ENCODE measurements at places on chromosomes 1 and 21.
A peak's percentile ranks its signal among the peaks of the same experiment; 100 is the strongest.

DNA sequence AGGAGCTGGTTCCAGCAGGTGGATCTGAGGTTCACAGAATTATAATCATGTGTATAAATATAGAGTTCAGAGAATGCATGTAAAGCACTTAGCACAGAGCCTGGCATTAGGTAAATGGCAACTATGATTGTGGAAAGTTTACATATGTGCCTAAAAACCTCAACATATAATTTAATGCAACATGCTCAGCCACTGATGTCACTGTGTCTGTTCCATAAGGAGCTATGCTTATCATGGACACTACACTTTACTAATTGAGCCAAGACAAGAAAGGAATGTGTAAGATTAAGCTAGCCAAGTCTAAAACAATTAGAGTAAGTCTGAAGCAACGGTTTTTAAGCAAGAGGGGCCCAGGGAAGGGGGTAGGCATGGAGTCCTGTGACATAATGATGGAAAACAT lies 61.5 kb downstream of the GNG12 start:
- no peak for DNase-seq

DNA sequence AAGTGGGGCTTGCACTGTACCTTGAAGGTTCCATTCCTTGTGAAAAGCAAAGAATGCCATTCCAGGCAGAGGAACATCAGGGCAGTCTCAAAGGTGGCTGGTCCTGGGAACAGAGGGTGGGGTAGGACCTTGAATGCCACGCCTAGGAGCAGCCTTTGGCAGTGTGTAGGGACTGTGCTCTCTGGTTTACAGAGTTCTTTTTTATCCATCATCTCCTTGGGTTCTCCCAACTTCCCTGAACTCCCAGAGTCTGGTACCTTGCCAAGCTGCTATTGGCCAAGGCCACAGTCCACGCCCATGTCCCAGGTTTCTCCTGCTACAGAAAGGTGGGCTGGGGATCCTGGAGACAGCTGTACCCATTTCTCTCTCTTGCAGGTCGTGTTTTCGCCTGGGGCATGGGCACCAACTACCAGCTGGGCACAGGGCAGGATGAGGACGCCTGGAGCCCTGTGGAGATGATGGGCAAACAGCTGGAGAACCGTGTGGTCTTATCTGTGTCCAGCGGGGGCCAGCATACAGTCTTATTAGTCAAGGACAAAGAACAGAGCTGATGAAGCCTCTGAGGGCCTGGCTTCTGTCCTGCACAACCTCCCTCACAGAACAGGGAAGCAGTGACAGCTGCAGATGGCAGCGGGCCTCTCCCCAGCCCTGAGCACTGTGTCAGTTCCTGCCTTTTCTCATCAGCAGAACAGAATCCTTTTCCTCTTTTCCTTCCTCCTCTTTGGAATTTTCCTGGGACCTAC lies 15.3 kb upstream of the TRNAU1AP start:
- no peak for DNase-seq

DNA sequence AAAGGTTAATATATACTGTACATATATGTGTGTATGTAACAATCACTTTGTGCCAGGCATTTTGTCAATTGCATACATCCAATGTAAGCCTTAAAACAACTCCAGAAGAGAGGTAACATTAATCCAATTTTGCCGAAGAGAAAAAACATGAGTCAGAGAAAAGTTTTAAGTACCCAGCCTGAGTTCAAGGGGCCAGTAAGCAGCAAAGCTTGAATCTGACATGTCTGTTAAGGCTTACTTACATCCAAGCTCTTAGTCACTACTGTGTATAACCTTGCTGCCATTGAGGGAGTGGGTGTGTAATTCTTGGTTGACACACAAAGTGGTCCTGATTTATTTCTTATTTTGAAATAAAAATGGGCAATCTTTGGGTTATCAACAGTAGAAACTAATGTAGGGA lies 360.4 kb upstream of the LYPLAL1 start:
- no peak for DNase-seq

DNA sequence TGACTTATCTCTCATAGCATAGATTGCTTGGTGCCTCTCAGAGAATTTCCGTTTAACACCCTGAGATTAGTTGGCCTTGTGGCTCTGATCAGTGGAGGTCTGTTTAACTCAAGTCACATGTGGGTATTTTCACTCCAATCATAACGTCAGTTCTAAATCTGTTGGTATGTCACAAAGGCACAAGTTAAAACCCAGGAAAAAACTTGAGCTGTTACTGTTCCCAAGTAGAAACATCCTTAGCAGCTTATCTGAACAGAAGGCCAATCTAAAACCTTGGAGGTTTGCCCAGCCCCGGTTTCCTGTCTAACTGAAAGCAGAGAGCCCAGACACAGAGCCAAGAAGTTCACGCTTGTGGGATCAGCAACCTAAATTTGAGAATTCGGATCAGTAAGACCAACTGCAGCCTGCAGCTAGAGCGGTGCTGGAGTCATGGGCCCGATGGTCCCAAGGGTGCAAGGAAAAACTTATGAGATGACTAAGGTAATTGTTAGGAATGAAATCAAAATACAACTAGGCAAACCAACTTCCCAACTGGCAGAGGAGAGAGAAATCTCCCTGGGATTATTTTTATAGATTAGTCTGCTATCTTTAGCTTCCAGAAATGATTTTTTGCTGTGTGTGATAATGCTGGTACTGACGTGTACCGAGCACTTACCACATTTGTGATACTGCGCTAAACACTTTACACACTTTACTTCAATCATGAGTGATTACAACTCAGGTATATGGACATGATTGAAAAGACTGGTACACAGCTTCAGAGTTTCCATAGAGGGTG lies 90.2 kb upstream of the C1orf21 start:
- no peak for DNase-seq

GRCh38 chr1:25544819-25545218 lies 1.4 kb downstream of the LDLRAP1 start:
- DNase-seq: no peak

- DNase-seq: no peak
Measured at GRCh38 chr1:24175033-24175755, 11.9 kb downstream of the IFNLR1 start.

- DNase-seq: no peak
Measured at GRCh38 chr1:82598812-82599211, 798.1 kb downstream of the ADGRL2 start.

GRCh38 chr1:67726224-67726623 lies 41.2 kb downstream of the GADD45A start:
- DNase-seq: no peak

GRCh38 chr1:180670681-180671080 lies 38.9 kb downstream of the XPR1 start:
- DNase-seq: no peak

DNA sequence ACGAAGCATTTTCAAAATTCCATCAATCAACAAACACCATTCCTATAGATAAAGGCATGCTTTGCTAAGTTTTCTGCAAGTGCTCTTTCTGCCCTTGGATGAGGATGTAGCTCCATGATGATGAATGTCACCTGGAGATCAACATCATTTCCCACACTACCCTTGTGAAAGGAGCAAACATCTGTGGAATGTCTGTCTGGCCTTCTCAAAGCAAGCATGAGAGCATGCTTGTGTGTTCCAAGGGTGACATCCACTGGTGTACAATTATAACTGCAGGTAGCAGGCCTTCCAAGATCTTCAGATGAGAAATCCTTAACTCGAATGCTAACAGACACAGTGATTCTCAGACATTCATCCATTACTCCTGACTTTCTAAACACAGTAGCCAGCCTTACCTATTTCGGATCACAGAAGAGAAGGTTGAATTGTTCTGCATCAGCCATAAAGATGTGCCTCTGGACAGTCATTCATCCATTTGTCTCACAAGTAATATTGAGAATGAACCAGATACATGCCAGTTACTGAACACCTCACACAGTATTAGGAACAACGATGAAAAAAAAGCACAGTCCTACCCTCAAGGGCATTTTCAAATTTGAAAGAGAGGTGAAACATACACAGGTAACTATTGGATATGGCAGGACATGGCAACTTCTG lies 162.4 kb downstream of the TPR start:
- peak; percentile 96 for DNase-seq

GRCh38 chr1:4531842-4532241 lies 122.6 kb upstream of the AJAP1 start:
- no peak for DNase-seq

DNA sequence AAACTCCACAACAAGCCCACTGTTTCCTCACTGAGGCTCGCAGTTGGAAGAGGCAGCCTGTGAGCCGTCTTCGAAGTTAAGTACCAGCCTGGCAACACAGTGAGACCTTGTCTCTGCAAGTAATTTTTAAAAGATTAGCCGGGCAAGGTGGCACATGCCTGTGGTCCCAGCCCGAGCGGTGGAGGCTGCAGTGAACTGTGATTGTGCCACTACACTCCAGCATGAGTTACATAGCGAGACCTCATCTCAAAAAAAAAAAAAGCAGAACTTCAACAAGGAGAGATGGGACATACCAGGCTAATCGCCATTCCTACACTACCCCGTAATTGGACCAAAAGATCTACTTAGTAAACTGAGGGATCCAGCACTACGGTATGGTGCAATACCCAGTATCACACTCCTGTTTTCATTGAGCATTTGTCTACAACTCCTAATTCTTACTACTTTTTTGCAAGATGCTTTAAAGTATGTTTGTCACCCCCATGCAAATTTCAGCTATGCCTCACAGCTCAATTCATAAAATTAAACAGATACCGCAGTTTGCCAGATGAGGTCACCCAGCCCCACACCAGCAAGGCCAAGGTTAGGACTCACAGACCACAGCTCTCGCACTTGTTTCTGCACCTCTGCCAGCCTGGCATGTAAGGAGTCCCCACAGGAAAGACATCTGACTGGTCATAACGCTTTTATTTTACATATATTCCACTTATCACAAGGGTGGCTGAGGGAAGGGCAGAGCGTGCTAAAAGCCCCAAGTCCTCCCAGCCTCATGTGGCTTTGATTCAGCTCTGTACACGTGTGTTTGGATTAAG lies 21.0 kb downstream of the SDE2 start:
- no peak for DNase-seq

GRCh38 chr1:190250368-190250767 lies 227.3 kb downstream of the BRINP3 start:
- no peak for DNase-seq

DNA sequence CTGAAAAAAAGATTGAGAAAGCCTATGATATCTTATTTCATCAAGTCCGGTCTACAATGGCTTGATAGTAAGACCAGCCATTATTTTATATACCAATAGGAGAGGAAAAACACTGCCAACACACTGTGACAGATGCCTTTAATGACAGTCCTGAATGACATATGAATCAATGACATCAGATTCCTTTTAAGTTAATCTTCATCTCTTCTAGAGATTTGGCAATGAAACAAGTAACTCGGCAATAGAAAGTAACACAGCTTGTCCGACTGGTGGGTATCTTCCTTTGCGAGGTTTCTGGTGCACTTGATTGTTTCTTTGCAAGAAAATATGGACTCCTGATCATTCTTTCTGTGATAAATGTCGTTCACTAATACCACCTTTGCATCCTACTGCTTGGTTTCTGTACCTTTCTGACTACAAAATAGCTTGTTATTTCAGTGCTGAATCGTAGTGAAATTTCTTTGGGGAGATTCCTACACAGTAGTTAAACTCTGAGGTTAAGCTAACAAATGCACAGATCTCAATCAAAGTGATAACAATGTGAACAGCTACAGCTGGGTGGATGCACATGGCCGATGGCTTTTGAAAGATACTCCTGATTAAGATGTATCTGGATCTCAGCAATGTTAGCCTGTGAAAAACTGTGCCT lies 104.7 kb downstream of the MRPS6 start:
- DNase-seq: no peak

- no peak for DNase-seq
Measured at GRCh38 chr1:21911205-21912001, 25.7 kb downstream of the HSPG2 start.

DNA sequence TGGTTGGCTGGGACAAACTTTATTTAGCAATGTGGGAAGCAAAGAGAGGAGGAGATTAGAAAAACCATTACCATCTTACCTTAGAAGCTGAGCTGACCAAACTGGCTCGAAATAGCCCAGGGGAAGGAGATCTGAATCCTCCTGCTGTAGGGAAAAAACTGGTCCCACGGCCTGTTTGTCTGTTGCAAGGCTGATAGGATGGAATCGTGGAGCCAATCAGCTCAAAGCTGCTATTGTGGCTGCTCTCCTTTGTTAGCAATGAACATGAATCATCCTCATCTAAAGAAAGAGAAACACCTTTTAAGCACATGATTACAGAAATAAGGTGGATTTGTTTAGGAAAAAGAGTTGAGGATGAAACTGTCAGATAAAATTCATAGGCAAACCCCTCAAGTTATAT lies 21.5 kb downstream of the CLSPN start:
- DNase-seq: no peak

GRCh38 chr1:179217943-179218507 lies 11.5 kb downstream of the ABL2 start:
- no peak for DNase-seq

DNA sequence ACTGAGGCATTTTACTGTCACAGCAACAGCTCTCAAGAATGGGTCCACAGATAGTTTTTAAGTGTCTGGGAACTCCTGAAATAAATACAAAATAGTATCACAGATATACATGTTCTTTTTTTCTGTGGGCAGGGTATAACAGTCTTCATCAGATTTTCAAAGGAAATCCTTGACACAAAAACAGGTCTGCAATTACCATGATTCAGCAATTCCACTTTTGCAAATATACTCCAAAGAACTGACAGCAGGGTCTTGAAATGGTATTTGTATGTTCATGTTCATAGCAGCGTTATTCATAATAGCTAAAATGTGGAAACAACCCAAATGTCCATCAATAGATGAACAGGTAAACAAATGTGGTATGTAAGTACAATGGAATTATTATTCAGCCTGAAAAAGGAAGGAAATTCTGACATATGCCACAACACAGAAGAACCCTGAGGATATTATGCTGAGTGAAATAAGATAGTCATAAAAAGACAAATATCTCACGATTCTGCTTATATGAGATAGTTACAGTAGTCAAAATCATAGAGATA lies 85.0 kb downstream of the EPS15 start:
- no peak for DNase-seq

GRCh38 chr21:35484851-35485250 lies 435.7 kb upstream of the RUNX1 start:
- no peak for DNase-seq

- no peak for DNase-seq
Measured at GRCh38 chr1:207858806-207859205, 52.1 kb downstream of the CD34 start.

GRCh38 chr1:47621977-47622376 lies 184.1 kb downstream of the FOXD2 start:
- DNase-seq: no peak

GRCh38 chr1:186903374-186904136 lies 74.8 kb downstream of the PLA2G4A start:
- DNase-seq: no peak

DNA sequence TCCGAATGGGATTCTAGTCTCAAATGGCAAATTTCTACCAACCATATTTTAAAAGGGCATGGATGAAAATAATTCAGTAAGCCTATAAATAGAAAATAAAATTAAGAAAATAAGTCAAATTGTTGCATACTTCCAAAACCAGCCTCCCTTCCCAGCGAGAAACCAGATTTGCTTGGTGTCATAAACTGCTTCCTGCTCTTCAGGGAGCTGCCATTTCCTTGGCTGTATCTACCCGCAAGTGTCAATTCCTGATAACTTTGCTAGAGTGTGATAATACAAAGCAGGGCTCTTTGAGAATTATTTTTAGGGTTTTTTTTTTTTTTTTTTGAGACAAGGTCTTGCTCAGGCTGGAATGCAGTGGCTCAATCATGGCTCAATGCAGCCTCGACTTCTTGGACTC lies 62.3 kb downstream of the S1PR1 start:
- DNase-seq: no peak

GRCh38 chr1:24177161-24177560 lies 9.9 kb downstream of the IFNLR1 start:
- DNase-seq: no peak

GRCh38 chr1:58854576-58854975 lies 70.7 kb upstream of the JUN start:
- DNase-seq: no peak

Measured in NT2/D1 (cell line).